Placental epithelial cell (primary cell): ENCODE measurements at places on chromosomes 13 and 19. TPM values are rescaled to one million over a fixed set of nuclear protein-coding genes. Genes with fewer than 3 reads are reported as not detected.

Gene KLK1
- not detected in 2 replicates for total RNA-seq

Gene LIM2
- total RNA-seq = not detected in 2 replicates

Gene CGB2
- not detected in 2 replicates for total RNA-seq

Gene OVOL3
- total RNA-seq = not detected in 2 replicates

Gene RXFP2
- total RNA-seq = not detected in 2 replicates

Gene PCP2
- total RNA-seq = not detected in 2 replicates

Gene ZNF565
- total RNA-seq = 4.6 and 6.3 TPM in 2 replicates
